ENCODE measurements at places on chromosomes 4 and X.

DNA sequence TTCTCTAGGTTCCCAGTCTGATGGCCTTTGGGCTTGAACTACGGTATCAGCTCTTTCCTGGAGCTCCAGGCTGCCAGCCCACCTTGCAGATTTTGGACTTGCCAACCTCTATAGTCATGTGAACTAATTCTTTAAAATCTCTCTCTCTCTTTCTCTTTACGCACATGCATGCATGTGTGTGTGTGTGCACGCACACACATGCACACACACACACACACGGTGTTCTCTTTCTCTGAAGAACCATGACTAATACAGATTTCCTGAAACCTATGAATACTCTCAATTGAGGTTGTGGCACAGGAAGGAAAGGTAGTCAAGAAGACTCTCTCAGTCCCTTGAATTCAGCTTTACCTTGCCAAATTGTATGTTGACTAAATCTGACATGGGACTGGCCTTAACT, 6.2 kb upstream of the ZCCHC13 start:
- DNase-seq: no peak

DNA sequence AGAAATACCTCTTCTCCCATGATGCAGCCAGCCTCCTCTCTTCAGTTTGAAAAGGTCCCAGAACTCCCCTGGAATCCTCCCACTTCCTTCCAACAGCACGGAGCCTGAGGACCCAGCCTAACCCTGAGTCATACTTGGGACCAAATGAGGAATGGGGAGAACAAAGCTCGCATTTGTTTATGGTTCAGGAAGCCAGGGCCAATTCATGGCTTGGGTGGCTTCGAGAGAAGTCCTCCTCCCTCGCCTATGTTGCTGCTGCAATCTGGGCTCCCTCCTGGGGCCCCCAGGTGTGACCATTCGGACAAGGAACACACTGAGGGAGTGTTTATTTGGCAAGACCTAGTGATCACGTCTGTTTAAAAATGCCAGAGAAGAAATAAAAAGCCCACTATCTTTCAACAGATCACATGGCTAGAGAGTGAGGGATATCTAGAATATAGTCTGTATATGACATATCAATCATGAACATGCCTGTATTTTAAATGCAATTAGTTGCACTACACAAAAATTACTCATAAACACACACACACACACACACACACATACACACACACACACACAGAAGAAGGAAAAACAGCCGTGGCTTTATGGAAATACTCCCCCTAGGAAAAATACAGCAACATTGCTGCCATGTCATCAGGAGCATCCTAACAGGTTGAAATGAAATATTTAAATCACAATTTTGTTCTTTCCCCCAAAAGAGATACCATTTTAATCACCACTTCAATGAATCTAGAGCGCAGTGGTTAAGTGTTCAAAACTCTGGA, 155.7 kb upstream of the MAP3K15 start:
- DNase-seq: no peak

GRCh38 chr4:168098248-168098717, 5.9 kb downstream of the ANXA10 start:
- DNase-seq: no peak

DNA sequence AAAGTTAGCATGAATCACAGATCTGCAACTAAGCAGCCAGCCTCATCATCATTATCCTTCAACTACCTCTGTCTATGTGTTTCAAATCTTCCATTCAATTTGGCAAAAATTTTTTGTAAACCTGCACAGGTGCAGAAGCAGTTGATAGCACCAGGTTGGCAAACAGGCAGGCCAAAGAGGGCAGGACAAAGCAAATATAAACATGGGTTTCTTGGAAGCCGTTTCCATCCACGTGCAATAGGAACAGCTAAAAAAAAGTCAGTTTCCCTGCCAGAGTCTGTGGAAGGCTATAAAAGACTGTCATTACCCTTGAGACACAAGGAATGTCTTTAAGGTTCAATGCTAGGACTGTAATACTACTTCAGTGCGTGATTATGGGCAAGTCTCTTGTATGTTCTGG, 253.2 kb downstream of the PDHA2 start:
- no peak for DNase-seq

DNA sequence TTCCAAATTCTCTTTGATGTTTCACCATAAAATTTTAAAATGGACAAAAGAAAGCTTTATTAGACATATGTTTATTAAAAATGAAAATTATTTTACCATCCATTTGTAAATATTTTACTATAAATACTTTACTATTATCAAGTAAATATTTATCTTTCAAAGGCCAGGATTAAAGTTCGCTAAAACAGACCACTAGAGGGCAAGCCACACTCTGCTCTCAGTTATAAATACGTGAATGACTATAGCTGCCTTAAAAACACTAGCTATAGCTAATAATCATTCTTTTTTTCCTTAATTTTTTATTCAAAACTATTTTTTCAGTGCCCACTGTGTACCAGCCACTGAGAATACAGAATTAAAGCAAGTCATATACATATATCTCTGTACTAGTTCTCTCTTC, 38.6 kb downstream of the UNC5C start:
- no peak for DNase-seq

Data from NCI-H2081 treated with DMSO at 0.1 percent for 48 hours (cell line).